ENCODE measurements at places on chromosomes 1 and 21.

DNA sequence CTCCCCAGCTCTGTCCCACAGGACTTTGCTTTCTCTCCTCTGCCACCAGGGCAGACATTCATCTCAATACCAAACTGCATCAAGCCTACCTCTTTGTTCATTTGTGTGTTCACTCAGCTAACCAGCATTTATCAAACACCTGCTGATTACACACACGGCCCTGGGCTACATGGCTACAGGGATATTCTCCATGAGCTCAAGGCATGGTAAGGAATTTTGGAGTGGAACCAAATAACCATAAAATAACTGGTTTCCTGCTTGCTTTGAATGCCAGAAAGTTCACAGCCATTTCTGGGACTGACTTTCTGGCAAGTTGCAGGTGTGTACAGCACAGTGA is 54.6 kb downstream of the LDLRAD2 start:
- DNase-seq, result no peak

DNA sequence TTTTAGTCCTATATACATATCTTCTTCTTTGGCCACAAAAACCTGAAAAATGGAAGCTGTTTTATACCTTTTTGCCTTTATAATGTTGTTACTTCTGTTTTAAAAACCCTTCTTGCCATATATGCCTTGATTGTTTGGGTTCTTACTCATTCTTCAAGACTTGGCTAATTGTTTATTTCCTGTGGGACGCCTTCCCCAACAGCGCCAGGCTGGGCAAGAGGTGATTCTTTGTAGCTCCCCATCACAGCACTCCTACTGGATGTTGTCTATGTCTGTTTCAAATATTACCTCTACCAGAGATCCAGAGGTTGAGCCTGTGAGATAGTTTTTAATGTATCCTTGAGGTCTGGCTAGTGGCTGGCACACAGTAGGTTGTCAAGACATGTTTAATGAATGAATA is 73.2 kb upstream of the CYP2J2 start:
- no peak for DNase-seq

DNA sequence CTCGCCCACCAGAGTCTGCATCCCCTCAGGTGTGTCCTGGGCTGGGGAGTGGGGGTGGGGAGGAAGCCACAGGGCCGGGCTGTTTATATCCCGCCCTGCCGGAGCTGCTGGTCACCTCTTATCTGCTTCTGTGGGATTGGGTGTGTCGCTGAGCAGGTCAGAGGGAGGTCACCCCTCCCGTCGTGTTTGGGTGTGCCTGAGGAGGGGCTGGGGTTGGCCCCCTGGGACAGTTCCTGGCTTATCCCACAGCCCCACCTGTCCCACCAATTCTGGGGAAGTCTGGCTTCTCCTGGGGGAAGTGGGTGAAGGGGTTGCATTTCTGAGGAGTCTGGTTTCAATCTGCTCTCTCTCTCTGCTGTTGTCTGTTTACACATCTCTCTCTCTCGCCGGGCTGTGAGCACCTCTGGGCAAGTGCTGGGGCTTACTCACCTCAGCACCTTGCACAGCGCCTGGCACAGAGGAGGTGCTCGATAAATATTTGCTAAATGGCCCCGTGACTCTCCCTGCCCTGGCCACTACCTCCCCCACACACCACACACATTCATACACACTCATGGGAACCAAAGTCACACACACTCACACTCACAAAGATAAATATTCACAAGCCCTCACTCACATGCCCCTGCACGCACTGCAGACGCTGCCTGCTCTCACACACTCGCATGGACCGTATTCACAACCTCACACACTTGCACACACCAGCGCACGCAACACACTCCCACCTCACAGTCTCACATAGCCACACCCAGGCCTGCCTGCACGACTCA is 8.3 kb downstream of the ELF3 start:
- DNase-seq, result no peak

- no peak for DNase-seq
Measured at GRCh38 chr1:178371933-178372388, 124.8 kb downstream of the CLEC20A start.

GRCh38 chr1:92459871-92460320 is 26.8 kb downstream of the GFI1 start:
- no peak for DNase-seq

DNA sequence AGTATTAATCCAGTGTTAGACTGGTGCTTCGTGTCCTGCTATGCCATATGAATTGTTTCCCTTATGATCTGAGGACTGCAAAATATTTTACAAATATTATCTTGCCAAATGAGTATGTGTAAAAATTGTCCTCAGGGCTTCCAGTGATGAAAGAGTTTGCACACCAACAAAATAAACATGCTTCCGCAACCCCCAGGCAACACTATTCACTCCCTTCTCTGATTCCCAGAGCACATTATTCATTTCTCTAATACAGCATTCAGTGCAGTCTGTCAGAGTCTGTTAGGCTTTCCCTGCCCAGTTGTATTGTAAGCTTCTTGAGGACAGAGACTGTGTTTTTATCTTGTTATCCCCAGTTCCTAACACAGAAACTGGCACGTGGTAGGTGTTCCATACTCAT is 409.9 kb upstream of the C1orf87 start:
- DNase-seq, result no peak

GRCh38 chr1:3978990-3979325 is 78.9 kb upstream of the C1orf174 start:
- DNase-seq, result no peak

GRCh38 chr1:163170331-163170730 is 32.4 kb downstream of the RGS5 start:
- DNase-seq, result no peak

- no peak for DNase-seq
Measured at GRCh38 chr1:221910222-221910621, 168.3 kb upstream of the DUSP10 start.

DNA sequence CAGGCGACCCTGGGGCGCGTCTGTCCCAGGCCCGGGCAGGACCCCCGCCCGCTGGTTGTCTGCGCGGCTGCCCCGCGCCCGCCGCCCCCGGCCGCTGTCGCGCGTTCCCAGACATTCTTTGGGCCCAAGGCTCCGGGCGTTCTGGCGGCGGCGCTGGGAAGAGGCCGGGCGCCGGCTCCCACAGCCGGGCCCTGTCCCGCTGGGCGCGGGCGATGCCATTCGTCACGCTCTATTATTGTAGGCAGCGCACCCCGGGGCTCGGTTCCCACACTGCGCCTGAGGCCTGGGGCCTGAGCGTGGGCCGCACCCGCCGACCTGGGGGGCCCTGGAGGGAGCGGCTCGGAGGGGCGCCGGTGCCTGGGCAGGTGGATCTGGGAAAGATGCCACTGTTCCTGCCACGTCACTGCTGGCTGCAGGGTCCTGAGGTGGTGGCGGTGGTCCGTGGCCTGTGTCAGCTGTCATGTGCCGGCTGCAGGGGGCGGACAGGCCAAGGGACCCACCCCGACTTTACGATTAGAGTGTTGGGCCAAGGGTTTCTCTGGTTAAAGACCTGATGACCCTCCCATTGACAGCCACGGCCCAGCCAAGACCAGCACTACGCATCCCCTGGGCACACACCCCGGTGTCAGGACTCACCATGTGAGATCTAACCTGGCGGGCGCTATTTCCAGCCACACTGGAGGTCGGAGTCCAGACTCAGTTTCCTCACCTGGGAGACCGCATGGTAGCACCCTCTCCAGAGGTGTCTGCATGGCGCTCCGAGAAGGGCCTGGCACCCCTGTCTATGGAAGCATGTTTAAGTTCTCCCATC is 55.1 kb upstream of the ADARB1 start:
- DNase-seq, result peak; percentile 33

DNA sequence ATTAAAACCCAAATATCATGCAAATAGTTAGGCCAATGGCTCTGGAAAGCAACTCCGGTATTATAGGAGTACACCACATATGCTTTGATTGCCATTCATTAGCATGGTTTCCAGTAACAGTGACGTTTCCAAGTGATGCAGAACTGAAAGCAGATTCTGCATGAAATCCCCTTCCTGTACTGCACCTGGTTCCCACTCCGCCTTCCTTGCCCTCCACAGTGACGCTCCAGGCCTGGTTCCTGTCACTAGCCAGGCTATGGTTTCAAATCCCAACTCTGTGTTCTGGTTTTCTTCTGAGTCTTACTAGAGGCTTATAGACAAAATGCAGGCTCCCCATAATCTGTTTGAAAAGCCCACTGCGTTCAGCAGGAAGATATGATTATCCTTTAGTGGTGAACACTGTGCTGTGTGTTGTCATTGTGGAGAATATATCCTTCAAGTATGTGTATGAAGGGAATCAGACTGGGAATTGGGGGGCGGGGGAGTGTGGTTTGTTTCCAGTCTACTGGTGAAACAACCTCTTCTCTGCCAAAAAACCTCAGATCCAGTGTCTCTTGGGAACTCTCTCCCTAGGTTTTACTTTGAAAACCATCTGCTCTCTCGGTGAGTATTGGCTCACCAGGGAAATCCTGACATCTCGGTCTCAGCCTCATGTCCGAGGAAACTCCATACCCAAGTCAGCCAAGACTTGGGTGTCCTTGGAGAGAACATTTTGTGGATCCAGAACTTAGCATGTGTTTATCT is 78.7 kb downstream of the TYW3 start:
- DNase-seq, result no peak

GRCh38 chr21:42564561-42564971 is 50.9 kb downstream of the SLC37A1 start:
- no peak for DNase-seq

- DNase-seq, result no peak
Measured at GRCh38 chr1:226735576-226735975, 3.5 kb downstream of the ITPKB start.

- DNase-seq, result no peak
Measured at GRCh38 chr1:21645550-21645949, 23.6 kb downstream of the RAP1GAP start.

- DNase-seq, result peak; percentile 21
Measured at GRCh38 chr21:33968080-33968994, 52.7 kb upstream of the ATP5PO start.

GRCh38 chr1:18253093-18253492 is 145.5 kb downstream of the IGSF21 start:
- DNase-seq, result no peak

DNA sequence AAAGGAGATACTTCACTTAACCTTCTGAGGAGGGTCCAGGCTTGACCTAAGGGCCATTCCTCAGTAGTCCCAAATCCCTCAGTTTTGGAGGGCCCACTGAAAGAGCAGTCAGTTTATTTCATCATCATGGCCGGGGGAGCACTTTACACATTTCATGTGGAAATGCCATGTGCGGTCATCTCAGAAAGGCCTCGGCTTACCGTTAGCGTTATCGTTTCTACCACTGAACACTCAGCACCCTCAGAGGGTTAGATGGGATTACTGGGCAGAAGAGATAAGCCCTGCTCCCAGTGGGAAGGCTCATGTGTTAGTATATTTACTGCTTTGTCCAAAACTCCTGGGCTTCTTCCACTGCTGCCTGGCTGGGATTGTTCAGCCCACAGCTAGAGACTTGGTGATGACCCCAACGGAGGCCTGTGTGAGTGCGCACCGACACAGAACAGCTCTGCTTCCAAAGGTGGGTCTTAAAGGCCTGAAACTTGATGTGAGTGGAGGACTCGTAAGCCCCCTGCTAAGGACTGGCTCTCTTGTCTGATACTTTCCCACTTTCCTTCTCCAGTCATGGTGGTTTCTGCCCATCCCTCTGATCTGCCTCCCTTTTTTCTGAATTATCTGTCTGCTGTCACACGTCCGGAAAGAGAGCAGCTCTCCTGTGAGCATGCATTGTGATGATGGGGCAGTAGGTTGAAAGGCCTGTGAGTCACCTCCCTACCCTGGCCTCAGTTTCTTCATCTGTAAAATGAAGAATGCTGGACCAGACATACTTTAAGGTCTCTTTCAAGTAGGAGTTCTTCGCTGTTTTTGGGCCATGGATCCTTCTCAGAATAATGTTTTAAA is 284.5 kb downstream of the ASTN1 start:
- no peak for DNase-seq

All from heart right ventricle (tissue), 16 donors.